Renal pelvis (tissue), 12 donors: ENCODE measurements at places on chromosomes 12 and 14. TPM values are rescaled to one million over a fixed set of nuclear protein-coding genes. Genes with fewer than 3 reads are reported as not detected.

TESPA1 gene
- 0.30 TPM for polyA plus RNA-seq

DNA sequence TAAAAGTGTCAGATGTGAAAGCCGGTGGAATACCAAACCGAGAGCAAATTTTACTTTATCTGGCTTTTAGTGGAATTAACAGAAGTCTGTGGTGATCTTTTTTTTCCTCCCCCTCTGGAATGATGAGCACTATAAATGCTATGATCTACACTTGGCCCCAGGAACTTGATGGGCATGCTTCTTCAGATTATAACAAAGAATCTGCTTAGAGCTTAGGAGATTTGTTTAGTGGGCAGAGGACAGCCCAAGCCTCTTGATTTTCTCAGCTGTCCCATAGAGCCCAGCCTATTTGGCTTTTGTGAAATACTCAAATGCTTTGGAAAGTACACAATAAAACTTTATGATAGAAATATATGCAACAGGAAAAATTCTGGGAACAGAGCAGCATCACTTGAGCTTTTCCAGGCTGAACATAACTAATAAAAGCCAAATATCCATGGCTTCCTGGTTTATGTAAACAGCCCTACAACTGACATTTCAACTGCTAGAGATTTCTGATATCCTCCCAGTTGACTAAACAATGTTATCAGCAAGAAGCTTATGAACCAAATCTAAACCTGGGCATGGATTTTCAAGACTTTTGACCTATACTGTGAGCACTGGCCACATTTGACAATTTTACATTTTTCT lies 149.6 kb downstream of the PLXNC1 start:
- no peak for DNase-seq

GRCh38 chr12:77833329-77833728 lies 2.6 kb downstream of the NAV3 start:
- DNase-seq: no peak

LRP1-AS gene
- polyA plus RNA-seq: not detected

- DNase-seq: no peak
Measured at GRCh38 chr12:69044887-69045286, 111.9 kb upstream of the CPM start.

GRCh38 chr12:10160617-10161385 lies 11.1 kb downstream of the OLR1 start:
- DNase-seq: no peak

GRCh38 chr12:80512781-80513180 lies 68.7 kb downstream of the PTPRQ start:
- DNase-seq: no peak

GRCh38 chr12:71439362-71439612 lies 311 bp upstream of the LGR5 start:
- no peak for DNase-seq

DNA sequence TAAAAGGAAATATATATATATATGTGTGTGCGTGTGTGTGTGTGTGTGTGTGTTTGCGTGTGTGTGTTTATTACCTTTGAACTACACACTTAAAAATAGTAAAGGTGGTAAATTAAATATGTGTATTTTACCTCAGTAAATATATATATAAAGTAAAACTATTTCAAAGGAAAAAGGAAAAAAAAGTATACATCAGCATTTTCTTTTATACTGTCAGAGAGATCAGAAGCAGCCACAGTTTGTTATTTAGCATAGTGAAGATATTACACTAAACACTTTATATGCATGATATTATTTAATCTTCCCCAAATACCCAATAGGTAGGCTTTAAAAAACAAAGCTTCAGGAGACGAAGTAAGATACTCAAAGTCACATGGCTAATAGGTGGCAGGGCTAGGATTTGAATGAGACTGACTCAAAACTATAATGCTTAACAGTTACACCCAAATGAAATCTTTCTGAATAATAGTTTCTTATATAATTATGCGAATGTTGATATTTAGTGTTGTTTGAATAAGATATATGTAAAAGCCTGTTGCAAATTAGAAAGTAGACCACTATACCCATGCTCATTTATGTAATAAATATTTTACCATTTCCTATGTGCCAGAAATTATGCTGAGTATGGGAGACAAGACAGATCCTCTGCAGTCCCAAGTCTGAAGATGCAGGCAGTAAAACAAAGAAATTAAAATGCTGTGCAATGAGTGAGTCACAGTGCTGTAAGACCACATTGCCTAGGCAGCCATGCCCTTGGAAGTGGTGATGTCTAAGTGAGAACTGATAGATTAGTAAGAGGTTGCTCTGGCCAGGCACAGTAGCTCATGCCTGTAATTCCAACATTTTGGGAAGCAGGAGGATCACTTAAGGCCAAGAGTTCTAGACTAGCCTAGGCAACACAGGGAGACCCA lies 66.1 kb downstream of the PDZRN4 start:
- DNase-seq: no peak

DNA sequence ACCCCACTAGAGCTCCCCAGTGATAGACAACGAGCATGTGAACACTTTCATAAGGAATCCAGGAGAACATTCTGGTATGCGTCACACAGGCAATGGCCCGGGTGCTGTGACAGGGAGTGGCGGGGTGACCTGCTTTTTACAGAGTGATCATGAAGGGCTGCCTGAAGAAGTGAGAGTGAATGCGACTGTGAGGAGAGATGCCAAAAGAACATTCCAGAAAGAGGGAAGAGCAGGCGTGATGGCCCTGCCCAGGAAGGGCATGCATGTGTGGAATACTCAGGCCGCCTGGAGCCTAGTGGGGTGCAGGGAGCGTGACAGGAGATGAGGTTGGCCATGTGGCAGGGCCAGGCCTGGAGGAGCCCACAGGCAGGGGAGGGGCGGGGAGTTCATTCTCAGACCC lies 53.8 kb downstream of the FZD10 start:
- no peak for DNase-seq

DNA sequence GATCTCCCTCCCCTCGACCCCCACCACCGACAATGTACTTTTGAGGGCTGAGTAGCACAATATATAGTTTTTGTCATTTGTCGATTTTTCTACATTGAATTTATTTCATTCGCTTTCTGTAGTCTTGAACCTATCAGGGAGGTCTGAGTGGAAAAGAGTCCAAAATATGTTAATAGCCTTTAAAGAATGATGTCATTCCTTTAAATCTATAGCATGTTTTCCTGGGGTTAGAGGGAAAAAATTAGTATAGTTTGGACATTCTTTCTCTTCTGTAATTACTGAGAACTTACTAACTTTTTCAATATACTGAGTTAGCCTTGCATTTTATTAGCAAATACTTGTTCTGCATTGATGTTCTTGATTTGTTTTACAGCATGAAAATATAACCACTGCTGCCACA lies 55.9 kb downstream of the ARL1 start:
- no peak for DNase-seq

- no peak for DNase-seq
Measured at GRCh38 chr12:87338681-87339080, 690.5 kb downstream of the C12orf50 start.

DNA sequence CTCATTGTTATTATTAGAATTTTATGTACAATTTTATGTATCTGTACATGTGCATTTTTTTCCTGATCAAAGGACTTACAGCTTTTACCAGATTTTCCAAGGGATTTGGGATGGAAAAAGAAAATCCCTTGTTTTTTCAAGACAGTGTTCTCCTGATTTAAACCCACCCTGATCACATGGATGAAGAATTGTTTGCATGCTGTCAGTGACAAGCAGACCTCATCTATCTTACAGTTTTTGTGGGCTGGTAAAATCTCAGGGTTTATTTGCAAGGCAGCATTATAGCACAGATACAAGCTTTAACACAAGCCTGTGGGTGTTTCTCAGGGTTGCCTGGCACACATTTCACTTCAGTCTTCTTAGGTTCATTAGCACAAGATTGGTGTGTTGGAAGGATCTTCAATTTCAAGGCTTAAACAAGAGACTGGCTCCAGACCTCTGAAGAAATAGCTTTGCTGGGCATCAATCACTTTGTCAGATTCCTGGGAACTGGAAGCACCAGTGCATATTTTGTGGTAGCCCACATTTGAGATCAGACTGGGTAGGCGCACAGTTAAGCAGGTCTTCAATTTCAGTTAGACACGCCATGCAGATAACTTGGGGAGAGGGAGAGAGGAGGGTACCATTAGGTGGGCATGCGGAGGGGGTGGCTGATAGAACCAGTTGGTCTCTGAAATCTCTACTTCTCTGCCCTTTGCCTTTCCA lies 118.0 kb downstream of the TBX5 start:
- peak; percentile 62 for DNase-seq

- no peak for DNase-seq
Measured at GRCh38 chr14:69694730-69695281, 72.1 kb upstream of the SRSF5 start.

MYH6 gene
- polyA plus RNA-seq: 0.17 TPM

CEBPE gene
- polyA plus RNA-seq: 0.15 TPM

DNA sequence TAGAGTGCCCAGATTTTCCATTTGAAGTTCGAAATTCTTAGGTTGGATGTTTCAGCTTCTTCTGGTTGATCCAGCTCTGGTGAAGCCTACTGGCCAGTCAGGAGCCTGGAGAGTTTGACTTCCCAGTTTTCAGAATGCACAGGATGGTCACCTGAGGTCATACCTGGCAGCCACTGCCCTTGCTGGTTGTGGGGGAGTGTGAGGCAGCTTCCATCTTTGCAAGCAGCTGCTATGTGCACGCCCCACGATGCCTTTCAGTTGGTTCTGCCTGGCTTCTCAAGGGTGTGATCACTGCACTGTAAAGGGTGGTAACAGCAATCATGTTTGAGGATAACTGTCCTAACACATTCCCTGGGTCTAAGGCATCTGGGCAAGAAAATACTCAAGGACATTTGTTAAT lies 15.4 kb downstream of the CCDC92 start:
- DNase-seq: no peak

- DNase-seq: no peak
Measured at GRCh38 chr12:6551496-6552139, 4.2 kb downstream of the IFFO1 start.

DNA sequence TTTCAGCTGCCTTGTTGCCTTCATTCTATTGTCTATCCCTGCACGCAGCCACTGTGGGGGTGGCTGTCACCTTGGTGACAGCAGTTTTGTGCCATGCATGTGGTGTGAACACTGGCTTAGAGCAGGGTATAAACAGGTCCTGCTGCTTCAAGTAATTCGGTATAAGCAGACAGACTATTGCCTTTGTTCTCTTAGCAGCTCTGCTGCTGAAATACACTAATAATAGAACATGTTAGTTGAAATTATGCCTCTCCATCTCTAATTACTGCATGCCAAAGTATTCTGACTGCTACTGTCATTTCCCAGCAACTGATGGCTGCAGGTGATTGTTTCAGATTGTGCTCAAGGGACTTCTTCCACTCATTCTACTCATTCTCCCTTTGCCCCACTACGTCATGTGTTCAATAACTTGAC lies 34.6 kb downstream of the PTPRO start:
- DNase-seq: no peak

DNA sequence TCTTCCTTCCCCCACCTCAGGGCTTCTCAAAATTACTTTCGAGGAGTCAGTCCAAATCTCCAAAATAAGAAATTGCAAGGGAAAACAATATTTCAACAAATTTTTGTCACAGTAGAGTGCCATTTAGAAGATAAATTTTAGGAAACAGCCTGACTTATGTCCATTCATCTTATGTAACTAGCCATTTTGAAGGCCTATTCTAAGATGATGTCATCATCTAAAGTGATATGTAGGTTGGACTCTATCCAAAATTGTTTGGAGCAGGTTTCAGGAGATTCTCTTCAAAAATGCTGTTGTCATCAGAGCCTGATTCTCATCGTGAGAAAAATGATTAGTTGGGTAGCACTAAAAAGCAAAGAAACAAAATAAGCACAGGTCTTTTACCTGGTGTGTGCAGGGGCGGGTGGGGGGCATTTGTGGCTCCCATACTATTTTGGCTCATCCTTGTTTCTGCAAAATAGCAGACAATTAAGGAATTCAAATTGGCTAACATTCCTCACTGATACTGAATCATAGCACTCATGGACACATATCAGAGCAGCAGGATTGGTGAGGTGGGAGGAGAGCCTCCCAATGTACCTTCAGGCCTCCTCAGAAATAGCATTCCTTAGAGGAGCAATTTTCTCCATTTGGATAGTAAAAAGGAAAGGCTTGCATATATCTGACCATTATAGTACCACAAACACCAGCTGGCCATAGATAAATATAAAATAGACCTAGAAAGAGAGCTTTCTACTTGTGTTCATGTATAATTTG lies 360.9 kb upstream of the NAV3 start:
- DNase-seq: no peak

TPPP2 gene
- 4.2 TPM for polyA plus RNA-seq

DNA sequence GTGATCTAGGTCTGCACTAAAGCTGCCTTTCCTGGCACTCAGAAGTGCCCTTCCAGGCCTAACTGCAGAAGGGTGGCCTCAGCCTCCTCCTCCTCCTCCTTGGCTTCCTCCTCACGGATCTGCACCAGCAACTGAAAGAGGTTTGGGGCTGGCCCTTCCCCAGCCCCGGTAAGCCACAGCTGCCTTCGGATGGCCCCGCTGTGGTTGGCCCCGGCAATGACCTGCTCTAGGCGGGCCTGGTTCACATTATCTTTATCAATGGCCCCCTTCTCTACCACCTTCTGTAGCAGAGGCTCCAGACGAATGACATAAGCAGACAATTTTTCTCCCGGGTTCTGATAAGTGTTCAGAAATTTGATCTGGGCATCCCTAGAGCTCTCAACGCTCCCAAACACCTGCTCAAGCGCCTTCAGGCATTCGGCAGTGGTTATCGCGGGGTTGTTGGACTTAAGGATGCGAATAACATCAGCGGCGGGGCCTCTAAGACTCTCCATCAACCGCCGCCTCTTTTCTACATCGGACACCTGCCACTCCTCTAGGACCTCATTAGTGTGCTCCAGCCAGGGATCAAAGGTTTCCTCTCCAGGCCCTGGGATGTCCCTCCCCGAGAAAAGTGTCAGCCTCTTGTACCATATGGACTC lies 1.5 kb downstream of the PNMA1 start:
- DNase-seq: no peak

DNA sequence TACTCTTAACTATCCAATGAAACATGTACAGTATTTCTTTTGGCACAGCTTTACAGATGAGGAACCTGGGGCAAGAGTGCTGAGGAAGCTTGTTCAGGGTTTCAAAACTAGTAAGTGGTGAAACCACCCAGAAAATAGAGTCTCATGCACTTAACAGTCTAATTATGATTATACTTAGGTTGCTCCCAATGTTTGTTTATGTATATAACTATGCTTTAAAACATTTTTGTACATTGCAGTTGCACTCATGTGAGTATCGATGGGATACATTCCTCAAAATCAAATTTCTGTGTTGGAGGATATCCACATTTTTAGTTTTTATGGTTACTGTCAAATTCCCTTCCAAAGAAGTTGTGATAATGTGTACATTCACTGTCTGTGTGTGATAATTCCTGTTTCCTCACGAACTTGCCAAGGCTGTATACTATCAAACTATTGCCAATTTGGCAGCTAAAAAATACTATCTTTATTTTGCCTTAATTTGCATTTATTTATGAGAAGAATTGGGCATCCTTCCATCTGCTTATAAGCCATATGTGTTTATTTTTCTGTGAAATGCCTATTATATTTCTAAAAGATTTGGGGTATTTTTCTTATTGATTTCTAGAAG lies 143.9 kb upstream of the SSTR1 start:
- no peak for DNase-seq

GRCh38 chr12:15584366-15585041 lies 204.7 kb downstream of the EPS8 start:
- DNase-seq: no peak

GRCh38 chr14:59277659-59278058 lies 89.2 kb downstream of the DAAM1 start:
- no peak for DNase-seq
